ENCODE measurements at places on chromosomes 7 and 10. TPM values are rescaled to one million over a fixed set of nuclear protein-coding genes. Genes with fewer than 3 reads are reported as not detected.

DNA sequence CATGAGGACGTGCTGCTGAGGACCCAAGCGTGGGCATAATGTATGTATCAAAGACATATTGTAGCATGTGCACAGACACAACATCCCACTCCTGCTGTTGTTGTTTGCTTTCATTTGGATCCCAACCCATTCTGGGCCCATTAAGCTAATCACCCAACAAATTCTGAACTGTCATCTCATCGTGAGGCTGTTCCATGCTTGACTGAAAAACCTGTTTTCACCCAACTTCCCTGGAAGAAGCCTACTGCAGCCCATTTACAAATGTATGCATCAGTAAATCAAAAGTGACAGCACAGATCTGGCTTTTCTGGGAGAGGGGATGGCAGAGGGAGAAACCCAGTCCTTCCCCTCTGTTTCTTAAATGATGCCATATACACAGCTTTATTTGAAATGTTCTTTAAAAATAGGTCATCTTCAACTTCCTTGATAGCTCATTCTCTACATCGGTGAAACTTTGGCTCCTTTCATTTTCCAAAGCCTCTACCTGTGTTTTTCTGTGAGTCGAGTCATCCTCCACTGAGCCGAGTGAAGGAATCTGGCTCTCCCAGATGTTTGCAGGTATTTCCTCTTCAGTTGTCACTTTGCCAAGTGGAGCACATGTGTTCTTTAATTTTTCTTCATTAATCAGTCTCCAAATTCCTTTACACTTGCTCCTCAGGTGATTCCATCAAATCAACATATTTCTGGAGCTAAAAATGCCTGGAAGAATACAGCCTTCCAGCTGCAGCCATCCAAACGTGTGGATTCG, 151.8 kb downstream of the CHN2 start:
- DNase-seq, result no peak

- no peak for DNase-seq
Measured at GRCh38 chr7:3439333-3440030, 138.4 kb downstream of the SDK1 start.

Gene IRF5
- 2.2 TPM for total RNA-seq

- peak; percentile 64 for DNase-seq
Measured at GRCh38 chr10:79069325-79070080, 737 bp downstream of the ZMIZ1 start.

GRCh38 chr7:43535031-43535451, 47.9 kb upstream of the STK17A start:
- DNase-seq, result no peak

Gene LMOD2
- total RNA-seq, result not detected

Gene ZNF488
- total RNA-seq, result not detected

Gene AFAP1L2
- total RNA-seq, result 12.2 TPM

Gene SEMA3E
- total RNA-seq, result not detected

DNA sequence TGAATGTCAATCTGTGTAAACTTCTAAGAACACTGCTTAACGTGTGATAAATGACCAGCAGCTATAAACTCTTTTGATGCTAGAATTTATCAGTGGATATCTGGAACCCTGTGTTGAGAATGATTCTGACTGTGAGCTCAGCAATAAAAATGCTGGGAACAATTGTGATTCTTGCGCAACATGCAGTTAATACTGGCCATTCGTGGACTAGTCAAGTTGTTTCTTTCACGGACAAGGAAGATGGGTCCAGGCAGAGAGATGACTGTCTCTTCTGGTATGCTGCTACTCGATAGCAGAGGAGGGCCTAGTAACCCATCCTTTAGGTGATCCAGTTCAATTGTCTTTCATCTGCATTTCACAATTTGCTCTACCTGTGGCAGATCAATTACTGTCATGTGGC, 394.8 kb upstream of the IGFBP3 start:
- DNase-seq, result no peak

Gene FAM25C
- not detected for total RNA-seq

Gene PAX2
- total RNA-seq, result not detected

- no peak for DNase-seq
Measured at GRCh38 chr7:68663392-68663791, 934.9 kb upstream of the AUTS2 start.

DNA sequence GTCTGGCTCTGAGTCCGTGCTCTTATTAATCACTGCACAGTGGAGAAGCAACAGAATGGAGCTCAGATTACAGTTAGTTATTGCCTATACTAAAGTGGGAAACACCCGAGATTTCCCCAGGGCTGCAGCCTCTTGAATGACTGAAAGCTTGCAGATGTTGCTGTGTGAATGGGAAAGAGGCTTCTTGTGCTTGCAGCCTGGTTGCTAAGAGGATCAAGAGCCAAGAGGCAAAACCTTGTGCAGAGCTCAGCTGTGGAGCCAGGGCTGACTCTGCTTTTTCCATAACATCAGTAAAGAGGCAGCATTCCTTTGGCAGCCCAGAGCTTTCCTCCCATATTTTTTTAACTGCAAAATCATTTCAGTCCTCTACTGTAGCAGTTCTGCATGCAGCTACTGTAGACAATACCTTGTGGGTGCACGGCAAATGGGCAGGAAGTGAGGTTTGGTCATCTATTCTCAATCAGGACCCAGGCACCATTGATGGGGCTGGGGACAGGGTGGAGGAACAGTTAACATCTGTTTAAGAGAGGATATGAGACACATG, 86.5 kb downstream of the RALA start:
- no peak for DNase-seq

Gene SKAP2
- 2.6 TPM for total RNA-seq

GRCh38 chr10:8453587-8453986, 399.1 kb downstream of the GATA3 start:
- no peak for DNase-seq

DNA sequence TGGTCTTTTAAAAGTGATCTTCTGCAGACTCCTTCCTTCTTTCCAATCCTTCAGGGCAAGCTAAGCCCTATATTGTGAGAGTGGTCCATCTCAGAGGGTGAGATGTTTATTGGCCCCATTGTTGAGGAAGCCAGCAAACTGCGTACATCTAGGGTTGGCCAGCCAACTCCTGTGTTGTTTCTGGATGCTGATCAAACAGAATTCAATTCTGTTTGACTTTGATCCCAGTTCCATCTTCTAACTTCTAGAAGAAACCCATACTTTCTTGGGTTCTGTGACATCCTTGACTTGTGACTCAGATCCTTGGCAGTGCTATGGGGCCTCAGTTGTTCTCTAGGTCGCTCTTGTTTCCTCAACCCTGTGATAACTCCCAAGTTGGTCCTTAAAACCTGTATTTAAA, 116.2 kb downstream of the LSMEM1 start:
- no peak for DNase-seq

Gene HILPDA
- total RNA-seq, result not detected

- no peak for DNase-seq
Measured at GRCh38 chr10:32239769-32240168, 107.2 kb downstream of the EPC1 start.

- DNase-seq, result no peak
Measured at GRCh38 chr10:132169766-132170560, 16.8 kb upstream of the DPYSL4 start.

GRCh38 chr10:107033799-107034422, 130.6 kb downstream of the SORCS1 start:
- no peak for DNase-seq

Gene HGF
- 1.7 TPM for total RNA-seq

- DNase-seq, result no peak
Measured at GRCh38 chr7:132134814-132135445, 441.3 kb downstream of the PLXNA4 start.

Gene PLEKHS1
- total RNA-seq, result 1.4 TPM

DNA sequence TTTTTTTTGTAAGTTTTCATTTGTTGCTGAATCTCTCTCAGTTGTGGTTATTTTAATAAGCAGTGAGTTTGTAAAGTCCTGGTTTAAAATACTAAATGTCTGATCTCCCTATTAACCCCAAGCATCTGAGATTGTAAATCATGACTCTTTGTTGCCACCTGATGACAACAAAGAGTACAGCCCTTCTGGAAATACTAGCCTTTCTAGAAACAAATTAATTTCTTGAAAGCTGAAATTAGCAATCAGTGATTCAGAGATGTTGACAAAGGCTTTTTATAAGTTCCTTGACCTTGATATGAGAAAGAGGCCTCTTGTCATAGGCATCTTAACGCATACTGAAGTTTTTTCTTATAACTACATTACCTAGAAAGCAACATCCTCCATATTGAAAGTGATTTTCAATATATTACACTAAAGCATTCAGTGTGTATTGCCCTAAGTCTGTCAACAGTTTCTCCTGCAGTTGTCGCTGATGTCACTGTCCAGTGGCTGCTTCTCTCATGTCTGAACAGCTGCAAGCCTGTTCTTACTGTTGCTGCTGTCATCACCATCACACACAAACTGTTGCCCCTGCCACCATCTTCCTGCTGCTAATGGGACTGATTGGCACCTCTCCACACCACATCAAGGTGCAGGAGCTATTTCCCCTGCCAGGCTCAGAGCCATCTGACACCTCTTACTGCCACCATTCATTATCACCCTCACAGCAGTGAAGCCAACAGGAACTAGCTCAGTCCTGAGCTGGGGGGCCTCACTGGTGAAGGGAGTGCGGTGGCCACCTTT, 95.1 kb upstream of the LRGUK start:
- no peak for DNase-seq

DNA sequence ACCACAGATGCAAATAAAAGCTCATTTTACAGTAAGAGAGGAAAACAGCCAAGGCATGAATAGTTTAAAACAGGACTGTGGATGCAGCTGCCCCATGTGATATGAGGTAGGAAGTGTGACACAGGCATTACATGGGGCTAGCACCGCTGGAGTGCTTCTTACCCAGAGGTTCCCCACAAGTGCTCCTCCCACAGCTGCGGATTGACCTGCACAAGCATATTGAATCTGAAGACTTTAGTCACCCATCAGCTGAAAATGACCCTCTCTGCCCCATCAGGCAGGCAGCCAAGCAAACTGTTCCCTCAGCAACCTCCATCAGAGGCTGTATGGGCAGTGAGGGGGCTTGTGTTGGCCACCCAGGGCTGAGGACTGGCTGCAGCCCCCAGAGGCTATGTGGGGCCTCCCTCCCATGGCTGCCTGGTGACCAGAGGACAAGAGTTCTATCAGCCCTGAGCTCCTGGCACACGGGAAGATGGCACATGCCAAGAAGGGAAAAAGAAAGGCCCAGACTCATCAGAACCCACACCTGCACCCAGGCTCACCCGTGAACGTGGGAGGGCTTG, 98.7 kb downstream of the TCERG1L start:
- DNase-seq, result no peak

DNA sequence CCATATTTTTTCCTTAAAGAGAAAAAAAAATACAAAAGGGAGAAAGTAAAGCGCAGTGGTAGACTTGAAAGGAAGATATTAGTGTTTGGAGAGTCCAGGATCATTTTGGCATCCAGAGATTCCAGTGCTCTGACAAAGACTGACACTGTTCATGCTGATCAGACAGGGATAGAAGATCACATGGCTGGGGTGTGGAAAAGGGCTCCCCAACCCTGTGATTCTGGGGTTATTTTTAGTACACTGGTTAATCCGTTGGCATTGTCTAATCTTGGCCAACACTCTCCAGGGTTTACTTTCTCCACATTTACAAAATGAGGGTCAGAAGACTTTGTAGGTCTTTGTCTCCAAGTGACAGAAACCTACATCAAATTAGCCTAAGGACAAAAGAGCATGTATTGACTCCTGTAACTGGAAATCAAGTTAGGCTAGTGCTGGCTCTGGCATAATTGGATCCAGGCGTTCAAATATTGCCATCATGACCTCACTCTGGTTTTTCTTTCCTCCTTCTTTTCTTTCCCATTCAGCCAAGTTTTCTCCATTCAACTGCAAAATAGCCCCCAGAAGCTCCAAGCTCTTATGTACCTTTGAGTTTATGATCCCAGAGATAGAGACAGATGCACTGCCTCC, 181.6 kb downstream of the PHTF2 start:
- DNase-seq, result no peak

DNA sequence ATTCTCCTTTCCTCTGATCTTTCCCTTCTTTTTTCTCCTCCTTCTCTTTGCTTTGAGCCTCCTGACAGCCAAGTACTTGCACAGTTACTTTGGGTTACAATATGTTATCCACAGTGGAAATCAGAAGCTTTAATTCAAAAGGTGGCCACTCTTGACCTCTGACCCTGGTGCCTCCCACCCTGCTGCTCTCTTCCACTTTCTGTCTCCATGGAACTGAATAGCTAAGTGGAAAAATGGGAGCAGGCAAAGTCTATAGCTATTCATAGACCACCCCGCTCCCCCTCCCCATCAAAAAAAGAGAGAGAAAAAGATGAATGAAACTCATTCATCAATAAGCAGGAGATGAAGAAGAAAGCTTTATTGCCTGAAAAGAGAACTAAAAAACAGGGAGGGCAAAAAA, 39.4 kb downstream of the PTN start:
- DNase-seq, result no peak

GRCh38 chr7:39133088-39133487, 155.4 kb downstream of the POU6F2 start:
- DNase-seq, result no peak

GRCh38 chr7:151260471-151260870, 12.0 kb upstream of the SMARCD3 start:
- DNase-seq, result no peak

DNA sequence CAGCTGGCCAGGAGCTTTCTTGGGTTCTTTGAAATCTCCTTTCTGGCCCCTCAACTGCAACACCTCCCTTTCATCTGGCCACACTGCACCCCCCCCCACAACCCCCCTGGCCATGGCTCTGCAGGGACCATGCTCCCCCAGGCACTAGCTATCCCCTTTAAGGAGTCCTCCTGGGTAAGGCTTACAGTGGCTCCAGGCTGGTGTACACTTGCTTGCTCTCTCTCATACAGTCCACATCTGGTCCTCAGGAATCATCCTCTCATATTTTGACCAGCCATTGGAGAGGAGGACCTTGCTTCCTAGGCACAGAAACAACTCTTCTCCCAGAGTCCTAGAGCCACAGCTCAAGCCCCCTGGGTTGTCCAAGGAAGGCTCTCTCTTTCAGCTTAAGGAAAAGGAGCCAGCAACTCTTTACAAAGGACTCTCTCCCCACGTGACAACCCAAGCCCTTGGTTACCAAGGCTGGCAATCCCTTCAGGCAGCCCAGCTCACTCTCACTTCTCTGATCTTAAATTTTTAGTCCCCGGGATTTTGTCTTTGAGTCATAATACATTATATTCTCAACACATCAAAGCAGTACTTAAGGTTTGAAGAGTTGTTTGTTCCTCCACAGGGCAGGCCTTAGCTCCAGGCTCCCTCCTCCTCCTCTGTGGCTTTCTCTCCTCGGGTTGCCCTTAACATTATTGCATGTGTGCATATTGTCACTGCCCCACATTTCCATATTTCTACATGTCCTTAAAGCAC, 9.9 kb downstream of the GARIN1A start:
- DNase-seq, result no peak

DNA sequence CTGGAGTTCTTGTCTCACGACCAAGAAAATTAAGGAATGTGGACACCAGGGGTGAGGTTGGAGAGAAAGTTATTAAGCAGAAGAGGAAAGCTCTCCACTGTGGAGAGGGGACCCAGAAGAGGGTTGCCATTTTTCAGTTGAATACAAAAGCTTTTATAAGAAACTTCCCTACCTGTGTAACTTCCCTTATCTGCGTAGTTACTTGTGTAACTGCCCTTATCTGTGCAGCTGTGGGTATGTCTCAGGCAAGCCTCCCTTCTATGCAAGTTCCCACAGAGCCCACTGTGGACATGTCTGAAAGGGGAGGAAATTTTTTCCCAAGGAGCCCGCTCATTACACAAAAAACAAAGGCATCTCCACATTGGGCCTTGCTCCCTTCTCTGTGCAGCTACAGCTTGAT, 94.9 kb downstream of the SVOPL start:
- no peak for DNase-seq

Gene PCGF6
- 5.9 TPM for total RNA-seq

- no peak for DNase-seq
Measured at GRCh38 chr10:113294868-113295267, 258.0 kb upstream of the HABP2 start.

- DNase-seq, result no peak
Measured at GRCh38 chr10:100024748-100025147, 15.0 kb upstream of the DNMBP start.
